ENCODE measurements at places on chromosomes 3 and 15. TPM values are rescaled to one million over a fixed set of nuclear protein-coding genes. Genes with fewer than 3 reads are reported as not detected.

RARB gene
- 3.1 TPM for total RNA-seq

HAUS2 gene
- total RNA-seq = 41.4 TPM

CSPG4 gene
- 27.8 TPM for total RNA-seq

C3orf22 gene
- not detected for total RNA-seq

CADPS gene
- total RNA-seq = 0.57 TPM

COL6A6 gene
- 18.6 TPM for total RNA-seq
